Left cardiac atrium (tissue), 4 donors: ENCODE measurements at places on chromosomes 2 and 18. TPM values are rescaled to one million over a fixed set of nuclear protein-coding genes. Genes with fewer than 3 reads are reported as not detected.

- no peak for DNase-seq
Measured at GRCh38 chr2:651951-652373, 25.2 kb downstream of the TMEM18 start.

GRCh38 chr2:121205321-121205942 is 79.6 kb downstream of the TFCP2L1 start:
- no peak for DNase-seq

CROCC2 gene
- not detected for total RNA-seq

- no peak for DNase-seq
Measured at GRCh38 chr2:146837857-146838256, 1007.0 kb upstream of the ACVR2A start.

- DNase-seq, result no peak
Measured at GRCh38 chr2:196442211-196442610, 197.3 kb upstream of the CCDC150 start.

DNA sequence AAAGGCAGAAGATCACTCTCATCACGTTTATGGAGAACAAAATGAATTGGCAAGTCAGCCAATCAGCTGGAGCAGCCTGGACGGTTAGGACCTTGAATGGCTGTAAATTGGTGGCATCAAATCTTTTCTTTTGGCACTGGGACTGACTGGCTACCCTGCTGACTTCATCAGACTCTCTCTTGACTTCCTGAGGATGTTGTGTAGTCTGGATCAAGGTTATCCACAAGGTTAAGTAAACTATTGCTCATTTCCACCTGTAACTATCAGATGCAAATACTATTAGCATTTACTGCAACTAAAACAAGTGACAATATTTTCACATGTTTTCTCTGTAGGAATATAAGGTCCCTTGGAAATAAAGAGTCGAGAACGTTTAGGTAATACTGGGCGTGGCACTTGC is 134.3 kb upstream of the RASGRP3 start:
- no peak for DNase-seq

DNA sequence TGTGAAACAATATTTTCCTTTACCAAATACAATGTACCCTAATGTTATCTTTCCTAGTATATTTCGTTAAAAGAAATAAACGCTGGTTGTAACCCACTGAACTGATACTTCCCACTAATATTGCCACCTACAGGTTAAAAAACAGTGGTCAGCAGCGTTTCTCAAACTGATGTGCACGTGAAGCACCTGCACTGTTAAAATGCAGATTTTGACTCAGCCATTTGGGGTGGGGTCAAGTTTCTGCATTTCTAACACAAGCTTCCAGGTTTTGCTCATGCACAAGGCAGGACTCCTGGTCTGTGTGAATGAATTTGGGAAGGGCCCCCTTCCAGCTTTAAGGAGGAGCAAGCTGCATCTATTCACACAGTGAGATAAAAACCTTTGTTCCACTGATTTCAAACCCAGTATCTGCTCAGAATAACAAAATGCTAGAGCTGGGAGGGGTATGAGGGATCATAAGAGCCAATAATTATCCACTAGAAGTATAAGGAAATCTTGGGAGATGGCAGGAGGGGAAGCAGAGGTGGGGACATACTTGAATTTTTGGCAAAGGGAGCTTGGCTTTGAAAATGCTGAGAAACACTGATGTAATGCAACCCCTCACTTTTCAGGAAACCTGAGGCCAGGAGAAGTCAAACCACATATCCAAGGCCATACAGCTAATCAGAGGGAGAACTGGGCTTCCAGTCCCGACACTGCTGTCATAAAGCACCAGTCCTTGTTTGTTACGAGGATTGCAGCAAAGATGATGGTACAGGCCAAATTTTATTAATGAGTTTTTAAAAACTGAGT is 116.2 kb downstream of the RBMS1 start:
- DNase-seq, result no peak

GRCh38 chr2:54455131-54455562 is 980 bp upstream of the SPTBN1 start:
- peak; percentile 28 for DNase-seq

GRCh38 chr18:78213361-78213994 is 766.1 kb upstream of the SALL3 start:
- DNase-seq, result peak; percentile 57

- no peak for DNase-seq
Measured at GRCh38 chr2:188875104-188875503, 99.1 kb upstream of the COL3A1 start.

GRCh38 chr2:210722092-210722491 is 165.7 kb downstream of the CPS1 start:
- DNase-seq, result no peak

DNA sequence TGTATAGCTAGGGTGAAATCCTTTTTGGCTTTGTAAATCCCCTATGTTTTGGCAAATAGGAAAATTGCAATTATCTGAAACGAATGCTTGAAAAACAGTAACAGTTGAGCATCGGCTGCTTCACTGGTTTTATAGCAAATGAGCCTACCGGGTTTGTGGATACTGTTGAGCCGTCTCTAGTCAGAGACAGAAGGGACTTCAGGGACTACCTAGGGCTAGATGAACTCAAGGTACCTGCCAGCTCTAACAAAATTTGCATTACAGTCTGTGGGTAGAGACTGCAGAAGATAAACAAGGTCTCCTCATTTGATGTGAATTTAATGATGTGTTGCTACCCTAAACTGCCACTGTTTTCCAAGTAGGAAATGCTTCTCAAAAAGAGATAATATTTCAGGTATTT is 101.1 kb downstream of the EML6 start:
- no peak for DNase-seq

DNA sequence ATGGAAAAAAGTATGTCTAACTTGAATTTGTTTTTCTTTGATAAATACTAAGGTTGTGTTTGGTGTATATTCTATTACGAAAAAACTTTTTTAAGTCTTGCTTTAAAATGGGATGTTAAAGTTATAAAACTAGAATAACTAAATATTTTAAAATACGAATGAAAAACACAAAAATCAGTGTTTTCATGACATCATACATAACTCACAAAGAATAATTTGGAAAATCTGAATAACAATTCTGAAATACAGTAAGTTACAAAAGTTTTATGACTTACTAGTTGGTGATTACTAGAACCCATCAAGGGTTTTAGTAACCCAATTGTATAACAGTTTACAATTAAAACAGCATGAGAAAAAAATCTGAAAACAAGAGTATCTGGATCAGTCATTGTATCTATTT is 61.2 kb downstream of the PIGN start:
- DNase-seq, result no peak

UNC80 gene
- total RNA-seq, result not detected

DNA sequence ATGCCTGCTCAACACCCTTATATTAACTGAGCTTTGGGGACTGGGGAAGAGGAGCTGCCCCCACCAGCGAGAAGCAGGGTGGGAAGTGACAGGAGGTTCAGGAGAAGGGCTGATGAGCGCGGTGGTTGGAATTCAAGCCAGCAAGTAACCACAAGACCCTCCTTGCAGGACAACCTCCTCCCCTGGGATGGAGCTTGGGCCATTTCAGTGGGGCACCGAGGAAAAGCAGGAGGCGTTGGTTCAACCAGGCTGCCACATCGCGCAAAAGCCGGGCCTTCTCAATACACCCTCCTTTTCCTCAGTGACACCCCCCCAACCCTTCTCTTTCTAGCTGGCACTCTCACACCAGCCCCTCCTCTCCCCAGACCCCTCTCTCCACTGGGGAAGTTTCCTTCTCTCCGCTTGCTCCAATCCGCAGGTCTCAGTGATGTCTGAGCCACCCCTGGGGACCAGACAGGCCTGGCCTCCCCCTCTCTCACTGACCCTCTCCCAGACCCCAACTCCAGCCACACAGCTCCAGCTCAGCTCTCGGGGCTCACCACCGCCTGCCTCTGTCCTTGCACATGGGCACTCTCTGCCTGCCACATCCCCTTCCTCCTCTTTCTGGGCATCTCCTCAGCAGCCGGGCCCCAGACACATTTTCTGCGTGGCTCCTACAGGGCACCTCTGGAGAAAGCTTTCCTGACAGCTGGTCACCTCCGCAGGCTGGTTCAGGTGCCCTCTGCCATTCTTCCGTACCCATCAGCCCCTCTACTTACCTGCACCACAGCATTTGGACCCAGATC is 44.5 kb downstream of the KCNF1 start:
- no peak for DNase-seq

DNA sequence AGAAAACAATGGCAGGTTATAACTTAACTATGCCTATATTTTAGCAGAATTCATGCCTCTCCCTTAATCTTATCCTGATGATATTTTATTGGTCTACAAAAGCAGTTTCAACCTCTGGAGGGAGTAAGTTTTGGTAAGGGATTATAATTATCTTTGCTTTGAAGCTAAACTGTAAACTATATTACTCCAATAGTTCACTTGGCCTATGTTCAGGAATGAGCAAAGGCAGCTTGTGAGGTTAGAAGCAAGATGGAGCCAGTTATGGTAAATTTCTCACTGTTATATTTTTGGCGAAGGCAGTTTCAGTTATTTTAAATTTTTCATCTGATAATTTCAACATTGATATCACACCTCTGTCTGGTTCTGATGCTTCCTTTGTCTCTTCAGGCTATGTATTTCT is 192.5 kb upstream of the RGPD4 start:
- no peak for DNase-seq

DNA sequence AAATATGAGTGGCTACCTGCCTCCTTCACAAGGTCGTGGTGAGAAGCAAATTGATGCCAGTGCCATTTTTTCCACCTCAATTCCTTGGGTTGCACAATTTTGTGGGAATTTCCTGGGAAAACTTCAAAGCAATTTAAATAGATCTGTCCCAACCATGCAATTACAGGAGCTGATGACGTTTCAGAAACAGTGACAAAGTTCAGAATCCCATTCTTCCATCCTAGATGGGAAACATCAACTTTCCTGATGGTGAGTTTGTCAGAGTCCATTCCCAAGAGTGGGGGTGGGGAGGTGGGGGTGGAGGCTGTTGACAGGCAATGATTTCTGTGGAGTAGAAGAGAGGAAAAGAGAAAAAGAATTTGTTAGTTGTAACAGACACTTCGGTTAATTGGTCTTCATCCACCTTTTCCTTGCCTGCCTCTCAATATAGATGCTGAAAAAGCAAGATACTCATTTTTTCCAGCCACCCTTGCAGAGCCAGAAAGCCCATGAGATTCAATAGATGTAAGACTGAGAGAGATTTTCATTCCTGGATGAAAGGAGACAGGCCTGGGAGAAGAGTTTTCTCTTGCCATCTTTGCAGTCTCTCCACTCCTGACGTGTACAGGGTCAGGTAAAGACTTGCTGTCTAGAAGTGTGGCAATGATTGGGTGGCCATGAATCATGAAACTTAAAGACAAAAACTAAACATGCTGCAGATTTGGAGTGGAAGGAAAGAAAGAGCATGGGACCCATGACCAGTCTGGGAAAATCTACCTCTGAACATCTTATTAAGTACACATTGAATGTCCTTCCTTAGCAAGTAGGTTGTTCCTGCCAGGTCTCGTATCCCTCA is 47.3 kb downstream of the SOCS6 start:
- DNase-seq, result no peak

SETBP1 gene
- 9.8 TPM for total RNA-seq

DNA sequence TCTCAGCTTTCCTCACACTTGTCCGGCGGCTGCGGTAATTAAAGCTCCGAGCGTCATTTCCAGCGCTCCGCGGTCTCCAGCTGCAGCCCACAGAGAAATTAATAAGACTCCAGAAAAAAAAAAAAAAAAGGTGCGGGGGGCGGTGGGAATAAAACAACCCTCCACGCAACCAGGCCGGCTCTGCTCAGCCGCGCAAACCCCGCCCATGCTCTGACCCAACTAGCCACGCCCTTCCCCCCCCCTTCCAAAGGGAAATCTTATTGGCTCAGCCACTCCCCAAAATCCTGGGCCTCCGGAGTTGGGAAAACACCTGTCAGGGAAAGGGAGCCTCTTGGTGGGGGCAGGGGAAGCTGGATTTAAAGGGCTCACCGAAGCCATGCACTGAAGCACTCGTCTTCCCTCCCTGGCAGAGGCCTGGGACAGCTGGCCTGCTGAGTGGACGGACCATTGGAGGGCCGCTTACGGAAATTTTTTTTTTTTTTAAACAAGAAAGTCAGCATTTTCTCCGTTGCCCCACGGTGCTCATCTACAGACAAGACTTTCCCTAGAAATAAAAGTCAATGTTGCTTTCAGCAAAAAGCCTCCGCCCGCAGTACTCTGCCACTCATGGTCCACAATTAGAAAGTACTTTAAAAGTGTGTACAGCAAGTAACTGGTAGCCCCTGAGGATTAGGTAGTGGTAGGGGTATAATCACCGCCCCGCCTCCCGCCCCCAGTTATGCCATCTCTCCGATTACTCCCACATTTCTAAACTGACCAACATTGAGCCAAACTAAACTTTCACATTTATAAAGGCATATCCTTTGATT is 674 bp upstream of the ERBB4 start:
- peak; percentile 75 for DNase-seq

ANKRD62 gene
- total RNA-seq, result not detected

DNA sequence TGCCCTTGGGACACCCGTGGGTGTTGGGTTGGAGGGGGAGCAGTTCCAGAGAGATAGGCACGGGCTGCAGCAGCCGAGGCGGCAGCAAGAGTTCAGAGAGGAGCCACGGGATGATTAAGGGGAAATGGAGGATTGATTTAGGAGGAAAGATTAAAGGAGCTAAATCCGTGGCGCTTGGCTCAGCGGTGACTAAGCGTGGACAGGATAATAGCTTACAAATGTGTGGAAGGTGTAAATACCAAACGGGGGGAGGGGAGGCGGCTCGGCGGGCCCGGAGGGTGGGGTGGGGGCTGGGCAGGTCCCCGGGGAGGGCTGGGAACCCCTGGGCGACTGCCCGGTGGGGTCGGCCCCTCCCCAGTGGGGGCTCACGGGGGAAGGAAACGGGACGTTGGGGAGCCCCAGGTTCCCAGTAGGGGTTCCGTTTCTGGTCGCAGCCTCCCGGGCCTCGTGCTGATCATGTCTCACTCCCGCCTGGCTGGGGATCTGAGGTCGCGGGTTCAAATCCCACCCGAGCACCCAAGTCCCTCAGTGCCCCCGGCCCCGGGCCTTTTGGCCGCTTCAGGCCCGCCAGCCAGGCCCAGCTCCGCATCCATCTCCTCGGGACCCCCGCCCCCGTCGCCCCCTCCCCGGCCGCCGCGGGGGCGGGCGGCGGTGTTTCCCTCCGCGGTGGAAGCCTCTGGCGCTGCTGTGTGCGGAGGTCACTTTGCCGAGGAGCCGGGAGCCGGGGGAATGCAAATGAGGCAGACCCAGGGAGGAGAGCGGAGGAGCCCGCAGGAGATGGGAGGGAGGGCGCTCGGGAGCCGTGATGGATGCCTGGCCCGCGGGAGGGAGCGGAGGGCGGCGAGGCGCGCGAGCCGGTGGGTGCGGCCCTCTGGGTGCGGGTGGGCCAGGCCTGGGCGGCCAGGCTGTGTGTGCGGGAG is 8.1 kb downstream of the ASIC4 start:
- peak; percentile 54 for DNase-seq

DNA sequence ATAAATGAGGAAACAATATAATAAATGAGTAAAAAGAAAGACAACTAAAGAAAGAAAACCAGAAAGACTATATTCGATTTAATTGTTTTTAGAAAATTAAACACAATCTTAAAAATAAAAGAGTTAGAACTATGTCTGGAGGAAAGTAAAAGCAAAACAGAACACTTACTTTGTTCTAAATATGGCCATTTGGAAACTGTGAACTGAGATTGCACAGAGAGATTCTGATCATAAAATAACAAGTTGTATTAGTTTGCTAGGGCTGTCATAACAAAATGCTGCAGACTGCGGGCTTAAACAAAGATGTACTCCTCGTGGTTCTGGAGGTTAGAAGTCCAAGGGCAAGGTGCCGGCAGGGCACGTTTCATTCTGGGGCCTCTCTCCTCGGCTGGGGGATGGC is 128.1 kb upstream of the AQP4 start:
- no peak for DNase-seq

ITGB6 gene
- 0.77 TPM for total RNA-seq
